ENCODE measurements at places on chromosomes 1 and 21. TPM values are rescaled to one million over a fixed set of nuclear protein-coding genes. Genes with fewer than 3 reads are reported as not detected.

- no peak for DNase-seq
These were observed 86.1 kb downstream of the KCNN3 start for GRCh38 chr1:154783976-154784375.

GRCh38 chr1:31789259-31790065, 25.3 kb upstream of the ADGRB2 start:
- DNase-seq = peak; percentile 97

DNA sequence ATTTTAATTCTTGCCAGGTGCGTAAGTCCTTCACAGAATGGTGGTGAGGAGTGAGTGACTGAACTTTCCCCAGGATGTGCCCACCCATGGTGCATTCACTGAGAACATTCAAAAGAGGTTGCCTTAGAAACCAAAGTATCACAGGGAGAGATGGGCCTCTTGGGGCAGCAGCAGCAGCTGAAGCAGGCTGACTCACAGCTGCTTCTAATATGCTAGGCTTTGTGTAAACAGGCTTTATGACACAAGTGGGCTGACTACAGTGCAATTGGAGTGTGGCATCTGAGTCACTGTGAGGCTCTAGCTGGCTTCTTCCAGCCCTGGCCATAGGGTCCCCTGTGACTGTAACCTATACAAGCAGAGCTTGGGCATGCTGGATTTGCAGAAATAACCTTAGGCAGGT, 12.6 kb downstream of the PIGP start:
- peak; percentile 80 for DNase-seq

OLIG2 gene
- 0.04 TPM for total RNA-seq

GRCh38 chr1:59108481-59109317, 188.2 kb upstream of the FGGY start:
- DNase-seq = no peak

DNA sequence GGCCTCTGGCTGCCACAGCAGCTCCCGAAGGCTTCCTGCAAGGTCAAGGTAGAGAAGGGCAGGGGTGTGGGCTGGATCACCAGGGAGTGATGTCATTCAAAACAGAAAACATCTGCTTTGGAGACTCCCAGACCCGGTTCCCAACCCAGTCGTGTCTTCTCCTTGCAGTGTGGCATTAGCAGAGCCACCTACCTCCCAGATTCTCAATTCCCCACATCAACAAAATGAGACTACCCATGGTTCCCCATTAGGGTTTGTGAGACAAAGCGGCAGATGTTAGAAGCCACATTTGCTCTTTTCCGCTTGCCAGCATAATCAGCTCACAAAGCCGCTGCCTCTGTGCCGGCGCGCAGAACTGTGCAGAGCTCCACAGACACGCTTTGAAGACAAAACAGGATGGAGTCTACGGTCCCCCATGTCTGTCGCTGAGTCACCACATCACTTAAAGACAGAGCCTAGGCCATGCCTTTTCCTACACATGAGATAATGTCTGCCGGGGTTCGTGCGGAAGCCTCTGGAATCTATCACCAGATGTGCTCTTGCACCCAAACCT, 12.5 kb downstream of the KIF17 start:
- DNase-seq = no peak

GRCh38 chr1:149995927-149996326, 14.6 kb downstream of the OTUD7B start:
- peak; percentile 61 for DNase-seq

GBP7 gene
- total RNA-seq = not detected

FCER1G gene
- 0.74 TPM for total RNA-seq

SMCP gene
- total RNA-seq = not detected

- no peak for DNase-seq
These were observed at the start of gene TFF2 for GRCh38 chr21:42350927-42351426. TSS of gene TFF2 (minus strand) at chr21:42350994. CDS start at chr21:42350957, 37 bp downstream.

FAM177B gene
- not detected for total RNA-seq

EVA1C gene
- 6.9 TPM for total RNA-seq

- DNase-seq = peak; percentile 28
These were observed 4.3 kb downstream of the ATP8B2 start for GRCh38 chr1:154329551-154330131.

DNA sequence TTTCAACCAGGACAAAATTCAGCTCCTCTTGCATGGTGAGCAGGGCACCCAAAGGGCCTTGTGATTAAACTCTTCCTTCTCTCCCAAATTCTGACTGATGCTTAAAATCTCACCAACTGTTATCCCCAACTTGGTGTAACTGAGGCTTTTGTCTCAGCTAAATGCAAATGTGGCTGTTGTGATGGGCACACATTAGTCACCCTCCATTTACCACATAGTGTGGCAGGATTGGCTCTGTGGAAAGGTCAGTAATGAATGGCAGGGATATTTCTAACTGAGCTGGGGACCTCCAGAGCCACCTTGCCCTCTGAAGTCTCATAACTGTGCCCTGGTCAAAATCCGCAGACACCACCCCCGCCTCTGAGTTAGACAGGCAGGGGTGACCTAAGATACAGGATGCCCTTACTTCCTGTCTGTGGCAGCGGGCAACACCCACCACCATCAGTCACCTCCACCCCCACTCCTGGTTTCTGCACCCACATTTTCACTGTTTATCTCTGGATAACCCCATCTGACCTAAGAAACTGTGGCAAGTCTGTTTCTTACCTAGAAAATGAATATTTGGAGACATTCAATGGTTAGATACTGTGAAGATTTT, 25.4 kb upstream of the RGS16 start:
- DNase-seq = no peak

DNA sequence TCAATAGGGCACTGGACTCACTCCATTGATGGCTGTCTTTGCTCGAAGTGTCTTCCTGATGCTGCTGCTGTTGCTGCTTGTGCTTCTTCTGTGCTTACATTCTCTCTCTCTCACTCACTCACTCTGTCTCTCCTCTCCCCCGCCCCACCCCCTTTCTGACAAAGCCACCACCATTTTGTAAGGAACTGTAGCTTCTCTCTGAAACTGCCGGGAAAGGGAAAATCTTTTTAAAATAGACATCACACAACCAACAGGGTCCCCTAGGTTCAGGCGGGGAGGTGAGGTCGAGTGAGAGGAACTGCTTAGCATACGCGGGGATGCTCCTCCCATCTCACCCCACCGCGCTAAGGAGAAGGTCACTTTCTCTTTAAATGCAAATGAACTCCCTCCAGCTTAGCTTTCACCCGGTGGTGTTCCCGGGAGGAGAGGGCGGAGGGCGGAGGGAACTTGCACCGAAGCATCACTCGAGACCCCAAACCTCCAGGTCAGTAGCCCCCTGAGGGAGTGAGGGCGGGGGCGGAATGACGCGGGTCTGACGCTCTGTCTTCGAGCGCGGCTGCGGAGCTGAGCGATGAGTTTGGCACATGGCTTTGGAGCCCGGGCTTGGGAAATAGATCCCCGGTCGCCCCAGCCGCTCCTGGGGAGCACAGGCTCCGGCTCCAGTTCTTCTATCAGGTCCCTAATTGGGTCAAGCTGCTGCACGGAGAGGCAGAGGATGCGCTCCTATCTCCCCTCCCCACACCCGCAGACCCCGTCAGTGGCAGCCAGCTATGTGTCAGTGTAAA, at the start of gene CCDC28B:
Gene CCDC28B, plus strand, starts transcription at position 370 of the 785 bp plus-strand sequence. CDS start 1,341 bp downstream, outside the sequence.
- peak; percentile 92 for DNase-seq

DNA sequence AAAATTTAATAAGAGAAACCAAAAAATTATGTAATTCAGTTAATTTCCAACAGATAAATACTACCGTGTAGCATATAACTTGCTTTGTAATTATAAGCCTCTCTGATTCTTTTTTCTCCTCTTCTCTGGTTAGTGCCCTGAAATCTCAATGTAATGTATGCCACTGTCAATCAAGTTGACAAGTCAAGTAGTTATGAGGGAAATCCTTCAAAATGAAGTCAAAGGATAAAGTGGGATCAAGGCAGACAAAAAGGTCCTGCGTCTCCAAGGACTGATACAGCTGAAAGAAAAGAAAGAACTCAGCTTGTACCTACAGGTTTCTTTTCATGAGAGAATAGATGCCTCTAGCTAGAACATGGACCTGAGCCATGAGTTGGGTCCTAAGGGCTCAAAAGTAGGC, 19.8 kb downstream of the VPS45 start:
- DNase-seq = no peak

MATN1 gene
- 0.31 TPM for total RNA-seq

KRTAP13-2 gene
- not detected for total RNA-seq

FAM72B gene
- total RNA-seq = 15.0 TPM

GRCh38 chr1:83606416-83606955, 392.4 kb downstream of the TTLL7 start:
- no peak for DNase-seq

GRCh38 chr1:8889103-8889846, 10.8 kb upstream of the ENO1 start:
- no peak for DNase-seq
